ENCODE measurements at places on chromosomes 6 and 20. TPM values are rescaled to one million over a fixed set of nuclear protein-coding genes. Genes with fewer than 3 reads are reported as not detected.

HRH3 gene
- 0.16 TPM for total RNA-seq

LTA gene
- total RNA-seq: not detected

VGLL2 gene
- total RNA-seq: 0.11 TPM

RAET1L gene
- not detected for total RNA-seq

FAM135A gene
- total RNA-seq: 100 TPM

EYA2 gene
- 2.2 TPM for total RNA-seq

SIRPG gene
- total RNA-seq: not detected

FLRT3 gene
- total RNA-seq: 53.7 TPM

GDAP1L1 gene
- 0.90 TPM for total RNA-seq

TMEM151B gene
- 0.48 TPM for total RNA-seq
